Omental fat pad (tissue), 4 donors: ENCODE measurements at places on chromosomes 3 and 15. TPM values are rescaled to one million over a fixed set of nuclear protein-coding genes. Genes with fewer than 3 reads are reported as not detected.

GRCh38 chr3:171873580-171873979 is 30.4 kb downstream of the TMEM212 start:
- DNase-seq = no peak

- no peak for DNase-seq
These were observed 7.0 kb upstream of the NIPA2 start for GRCh38 chr15:22831473-22831872.

The FBXO40 gene
- not detected for total RNA-seq

DNA sequence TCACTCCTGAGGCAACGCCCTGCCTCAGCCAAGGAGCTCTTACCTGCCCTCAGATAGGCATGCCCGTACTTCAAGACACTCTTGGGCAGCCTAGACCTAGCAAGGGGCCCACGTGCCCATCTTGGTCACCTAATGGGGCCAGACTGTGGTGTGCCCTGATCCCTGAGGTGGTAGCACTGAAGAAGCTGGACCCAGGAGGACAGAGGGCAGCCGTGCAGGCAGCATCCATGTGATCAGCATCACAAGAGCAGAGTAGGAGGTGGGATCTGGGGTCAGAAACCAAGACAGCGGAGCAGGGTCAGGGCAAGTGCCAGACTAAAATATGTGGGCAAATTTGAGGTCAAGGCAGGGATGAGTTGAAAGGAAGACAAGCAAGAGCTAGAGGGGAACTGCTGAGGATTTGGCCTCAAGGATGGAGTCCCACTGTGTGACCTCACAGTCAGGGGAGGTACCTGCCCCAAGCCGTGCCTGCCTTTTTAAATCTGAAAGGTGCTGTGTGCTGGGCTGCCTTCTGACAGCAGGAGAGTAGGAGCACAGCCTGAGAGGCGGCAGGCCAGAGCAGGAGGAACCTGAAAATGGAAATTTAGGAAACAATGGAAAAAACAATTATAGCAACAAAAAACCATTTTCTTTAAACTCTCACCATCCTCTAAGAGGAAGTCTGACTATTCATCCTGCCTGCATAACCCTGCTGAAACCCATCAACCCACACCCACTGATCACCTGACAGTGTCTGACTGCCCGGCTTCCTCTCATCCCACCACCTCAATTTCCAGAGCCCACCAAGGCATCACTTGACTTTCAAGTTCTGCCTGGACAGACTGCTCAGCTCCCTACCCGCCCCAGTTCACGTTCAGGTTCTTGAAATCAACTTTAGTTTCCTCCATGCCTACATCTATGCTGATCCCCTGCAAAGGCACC is 7.3 kb downstream of the ZBTB38 start:
- no peak for DNase-seq

The WDR49 gene
- 1.4 TPM for total RNA-seq

DNA sequence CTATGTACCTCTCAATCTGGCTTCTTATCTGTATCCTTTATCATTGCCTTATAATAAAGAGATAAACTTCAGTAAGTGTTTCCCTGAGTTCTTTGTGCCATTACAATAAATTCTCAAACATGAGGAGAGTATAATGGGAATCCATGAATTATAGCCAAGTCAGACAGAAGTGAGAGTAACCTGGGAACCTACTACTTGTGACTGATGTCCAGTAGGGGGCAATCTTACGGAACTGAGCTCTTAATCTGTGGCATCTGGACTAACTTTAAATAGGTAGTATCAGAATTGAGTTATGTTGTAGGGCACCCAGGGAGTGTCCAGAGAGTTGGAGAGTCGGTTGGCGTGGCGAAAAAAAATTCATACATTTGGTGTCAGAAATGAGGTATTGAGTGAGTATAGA is 542.6 kb downstream of the ZBBX start:
- no peak for DNase-seq

DNA sequence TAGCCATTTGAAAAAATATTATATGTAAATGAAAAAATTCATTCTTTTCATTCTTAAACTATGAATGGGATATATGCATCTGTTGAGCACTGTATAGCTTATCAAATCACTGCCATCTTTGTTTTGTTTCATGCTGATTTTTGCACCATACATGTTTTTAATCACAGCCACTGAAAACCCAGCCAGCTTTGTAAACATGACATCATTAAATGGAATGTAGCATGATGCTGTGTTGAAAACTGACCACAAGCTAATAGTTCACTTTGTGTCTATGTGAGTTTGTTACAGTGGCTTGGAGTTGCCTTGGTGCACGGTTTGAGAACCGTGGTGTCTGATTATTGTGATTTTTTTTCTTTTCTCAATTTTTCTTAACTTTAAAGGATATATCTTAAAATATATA is 75.7 kb downstream of the GMPS start:
- no peak for DNase-seq

DNA sequence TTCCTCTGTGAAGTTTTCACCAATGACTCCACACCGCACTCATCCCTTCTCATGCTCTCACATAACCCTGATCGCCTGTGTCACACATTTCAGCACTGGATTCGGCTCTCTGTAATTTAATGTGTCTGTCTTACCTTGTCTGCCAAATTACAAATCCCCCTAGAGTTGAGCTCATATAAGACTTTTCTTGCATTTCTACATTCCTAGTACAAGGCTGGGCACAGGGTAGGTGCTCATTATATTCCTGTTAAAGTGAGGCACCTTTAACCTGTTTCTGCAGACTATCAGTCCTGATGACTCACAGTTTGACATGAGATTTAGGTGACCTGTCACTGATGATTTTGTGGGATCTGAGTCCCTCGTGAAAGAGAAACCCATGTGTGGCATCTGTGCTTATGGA is 22.6 kb downstream of the TGM5 start:
- DNase-seq = no peak

The GREM1 gene
- total RNA-seq = 2.2 TPM

The BNC1 gene
- total RNA-seq = 73.0 TPM

DNA sequence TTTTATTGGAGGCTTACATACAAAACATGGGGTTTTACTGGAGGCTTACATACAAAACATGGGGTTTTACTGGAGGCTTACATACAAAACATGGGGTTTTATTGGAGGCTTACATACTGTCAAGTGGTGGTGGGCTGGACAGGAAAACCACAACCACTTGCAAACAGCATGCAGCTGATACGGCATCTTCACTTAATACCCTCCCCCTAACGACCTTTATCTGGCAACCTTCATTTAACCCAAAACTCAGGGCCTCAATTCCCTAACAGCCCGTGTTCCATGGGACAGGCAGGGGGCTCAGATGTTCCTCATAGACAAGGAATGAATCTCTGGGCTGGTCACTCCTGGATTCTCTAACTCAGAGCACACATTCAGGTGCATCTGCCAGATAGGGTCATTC is 137.1 kb downstream of the CD47 start:
- no peak for DNase-seq

The DENND6A gene
- total RNA-seq = 62.7 TPM

The TMEM212 gene
- total RNA-seq = not detected

DNA sequence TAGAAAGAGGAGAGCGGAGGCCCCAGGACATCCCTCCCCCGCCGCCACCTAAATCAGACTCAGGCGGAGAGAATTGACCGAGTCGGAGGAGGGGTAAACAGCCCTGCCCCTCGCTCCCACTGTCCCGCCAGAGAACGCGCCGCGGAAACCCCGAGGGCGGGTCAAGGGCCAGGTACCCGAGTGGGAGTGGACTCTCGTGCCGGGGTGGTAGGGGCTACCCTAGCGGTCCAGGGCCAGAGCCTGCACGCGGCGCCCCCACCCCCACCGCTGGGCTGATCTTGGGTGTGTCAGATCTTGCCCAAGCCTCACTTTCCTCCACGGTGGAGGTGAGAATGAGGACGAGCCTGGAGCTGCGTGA is 19.0 kb downstream of the SPATA12 start:
- DNase-seq = no peak

- DNase-seq = no peak
These were observed 185.3 kb downstream of the TJP1 start for GRCh38 chr15:29636921-29637320.

The GABRR3 gene
- total RNA-seq = not detected

DNA sequence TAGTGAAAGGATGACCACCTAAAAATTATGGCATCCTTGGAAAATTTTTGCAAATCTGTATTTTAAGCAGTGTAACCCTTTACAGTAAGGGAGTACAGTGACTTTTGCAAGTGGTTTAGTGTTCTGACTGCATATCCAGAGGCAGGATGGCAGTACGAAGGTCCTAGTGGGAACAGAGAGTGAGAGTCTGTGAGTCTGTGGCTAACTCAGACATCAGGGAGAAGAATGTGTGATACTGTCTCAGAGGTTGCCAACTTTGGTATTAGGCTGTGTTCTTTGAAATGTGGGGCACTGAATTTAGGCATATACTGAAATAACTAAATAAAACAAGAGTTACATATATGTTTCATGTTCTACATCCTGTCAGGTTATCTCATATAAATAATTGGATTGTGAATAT is 25.7 kb downstream of the PRKCI start:
- DNase-seq = no peak

The CYP1A1 gene
- 1.9 TPM for total RNA-seq

- DNase-seq = no peak
These were observed 4.0 kb downstream of the SOX2 start for GRCh38 chr3:181715571-181716340.

- no peak for DNase-seq
These were observed 191.8 kb downstream of the CGGBP1 start for GRCh38 chr3:87867001-87867400.

GRCh38 chr3:16665282-16665741 is 60.1 kb upstream of the DAZL start:
- no peak for DNase-seq

DNA sequence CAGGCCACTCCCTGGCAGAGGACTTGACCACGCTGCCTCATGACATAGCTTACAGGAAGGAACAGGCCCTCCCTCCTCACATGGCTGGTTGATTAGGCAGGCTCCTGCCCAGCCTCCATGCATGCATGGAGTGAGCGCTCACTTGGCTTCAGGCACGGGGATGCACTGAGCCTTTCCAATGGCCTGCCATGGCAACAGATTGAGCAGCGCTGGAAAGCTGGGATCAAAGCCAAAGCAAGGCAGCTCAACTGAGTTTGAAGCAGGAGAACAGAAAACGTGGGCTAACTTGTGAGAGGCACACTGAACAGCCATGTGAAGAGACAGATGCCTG is 5.9 kb upstream of the GRAMD2A start:
- no peak for DNase-seq

The BNIP2 gene
- 106 TPM for total RNA-seq

DNA sequence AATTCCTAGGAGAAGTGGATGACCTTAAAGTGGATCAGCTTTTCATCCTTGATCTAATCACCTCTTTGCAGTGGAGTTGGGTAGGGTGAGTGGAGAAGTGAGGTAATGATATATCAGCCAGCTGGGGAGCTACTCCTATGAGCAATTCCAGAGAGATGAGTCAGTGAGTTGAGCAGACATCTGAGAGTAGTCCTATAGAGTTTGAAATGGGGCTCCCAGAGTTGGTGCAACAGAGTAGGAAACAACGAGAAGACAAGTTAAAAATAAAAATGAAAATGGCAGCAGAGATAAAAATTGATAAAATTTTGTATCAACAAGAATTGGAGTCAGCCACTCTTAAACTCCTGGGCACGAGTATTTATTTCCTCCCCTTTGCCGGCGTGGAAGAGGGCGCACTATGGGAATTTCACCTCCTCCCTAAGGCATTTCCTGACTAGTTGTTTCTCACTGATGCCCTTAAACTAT is 150.8 kb upstream of the DPH6 start:
- no peak for DNase-seq

DNA sequence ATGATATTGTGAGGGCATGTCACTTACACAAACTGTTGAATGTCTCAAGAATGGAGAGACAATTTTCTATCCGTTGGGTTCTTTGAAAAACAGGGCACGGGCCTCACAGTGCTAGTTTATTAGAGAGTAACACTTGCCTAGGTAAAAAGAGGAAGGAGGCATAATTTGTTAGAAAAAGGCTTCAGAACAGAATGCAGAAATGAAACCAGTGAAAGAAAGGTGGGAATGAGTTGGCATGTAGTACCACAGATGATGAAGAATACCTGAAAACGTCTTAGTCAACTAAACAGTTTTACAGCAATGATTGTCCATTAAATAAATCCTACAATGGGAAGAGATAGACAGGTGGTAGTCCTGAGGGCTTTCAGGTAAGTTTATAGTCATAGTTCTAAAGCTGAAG is 1399.7 kb upstream of the CADM2 start:
- DNase-seq = no peak

The MAGEL2 gene
- total RNA-seq = 0.72 TPM

DNA sequence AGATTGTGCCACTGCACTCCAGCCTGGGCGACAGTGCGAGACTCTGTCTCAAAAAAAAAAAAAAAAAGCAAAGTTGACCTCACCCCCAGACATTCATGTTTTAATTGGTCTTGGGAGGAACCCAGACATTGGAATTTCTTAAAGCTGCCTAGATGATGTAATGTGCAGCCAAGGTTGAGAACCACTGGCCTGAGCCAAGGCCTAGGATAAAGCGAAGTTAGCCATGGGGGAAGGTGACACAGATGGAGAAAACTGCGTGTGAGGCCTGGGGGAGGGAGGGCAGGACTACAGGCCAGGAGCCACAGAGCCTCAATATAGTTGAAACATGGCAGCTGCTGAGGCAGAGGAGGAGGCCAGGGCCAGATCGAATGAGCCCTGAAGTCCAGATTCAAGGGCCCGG is 21.0 kb downstream of the GLB1 start:
- no peak for DNase-seq

The SATB1 gene
- 32.6 TPM for total RNA-seq

The ACTC1 gene
- total RNA-seq = 5.5 TPM

The ERICH6 gene
- not detected for total RNA-seq
